ENCODE measurements at places on chromosomes 3 and 15.

DNA sequence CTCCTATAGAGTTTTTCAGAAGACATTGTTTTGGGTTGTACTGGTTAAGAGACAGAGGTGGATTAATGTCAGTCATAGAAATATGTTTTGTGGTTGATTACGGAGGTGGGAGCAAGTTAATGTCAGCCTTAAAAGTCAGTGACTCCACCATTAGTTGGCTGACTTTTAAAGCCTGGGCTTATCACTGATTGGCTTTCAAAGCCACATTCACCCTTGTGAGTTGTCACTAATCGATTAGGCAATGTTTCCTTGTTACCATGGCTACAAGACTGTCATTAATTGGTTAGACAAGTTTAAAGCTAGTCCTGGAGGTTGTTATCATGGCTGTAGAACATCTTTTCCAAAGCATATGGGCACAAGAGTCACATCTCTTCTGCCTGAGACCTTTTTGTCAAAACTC is 73.0 kb downstream of the NEO1 start:
- DNase-seq, result peak; percentile 7

- DNase-seq, result no peak
Measured at GRCh38 chr15:89018207-89018606, 70.0 kb upstream of the ABHD2 start.

DNA sequence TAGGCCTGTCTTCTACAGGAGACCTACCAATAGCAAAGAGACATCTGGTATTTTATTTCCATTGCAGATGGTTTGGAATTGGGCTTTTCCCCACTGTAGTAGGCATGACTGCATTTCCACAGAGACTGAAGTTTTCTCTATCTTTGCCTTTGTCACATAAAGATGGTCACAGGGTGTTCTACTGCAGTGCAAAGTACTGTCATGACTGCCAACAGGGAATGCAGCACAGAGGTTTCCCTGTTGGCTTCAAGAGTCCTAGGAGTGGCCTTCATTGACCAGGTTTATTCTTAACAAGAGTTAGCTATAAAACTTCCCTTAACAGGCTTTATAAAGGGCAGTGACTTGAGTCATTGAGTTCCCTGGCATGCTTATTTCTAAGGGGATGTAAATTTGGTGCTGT is 36.8 kb upstream of the TM4SF4 start:
- no peak for DNase-seq

DNA sequence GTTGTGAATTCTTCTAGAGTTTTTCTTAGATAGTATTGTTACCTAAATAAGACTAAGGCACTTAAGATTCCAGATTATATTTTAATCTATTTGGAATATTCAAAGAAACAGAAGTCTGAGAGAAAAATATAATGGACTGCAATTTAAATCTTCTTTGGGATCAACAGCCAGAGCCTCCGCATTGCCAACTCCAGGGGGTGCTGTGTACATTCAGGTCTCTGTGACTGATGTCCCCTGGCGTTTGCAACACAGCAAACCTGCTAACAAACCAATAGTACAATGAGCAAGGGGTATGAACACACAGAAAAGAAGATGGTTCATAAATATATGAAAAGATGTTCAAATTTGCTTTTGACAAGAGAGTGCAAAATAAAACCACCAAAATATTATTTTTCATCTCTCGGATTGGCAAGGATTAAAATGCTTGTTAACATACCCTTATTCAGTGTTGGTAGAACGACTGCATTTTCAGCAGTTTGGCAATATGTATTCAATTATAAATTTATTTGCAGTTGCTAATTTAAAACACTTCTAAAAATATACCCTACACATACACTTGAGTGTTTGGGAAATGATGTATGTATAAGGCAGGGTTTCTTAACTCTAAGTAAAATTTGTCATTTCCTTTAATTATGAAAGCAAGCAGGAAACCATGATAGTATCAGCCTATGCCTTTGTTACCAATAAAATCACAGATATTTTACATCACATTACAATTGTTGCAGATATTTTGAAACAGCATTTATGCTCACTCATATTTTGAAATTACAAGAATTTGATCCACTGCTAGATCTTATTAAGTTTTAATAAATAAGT is 16.1 kb upstream of the TM4SF1 start:
- peak; percentile 74 for DNase-seq

DNA sequence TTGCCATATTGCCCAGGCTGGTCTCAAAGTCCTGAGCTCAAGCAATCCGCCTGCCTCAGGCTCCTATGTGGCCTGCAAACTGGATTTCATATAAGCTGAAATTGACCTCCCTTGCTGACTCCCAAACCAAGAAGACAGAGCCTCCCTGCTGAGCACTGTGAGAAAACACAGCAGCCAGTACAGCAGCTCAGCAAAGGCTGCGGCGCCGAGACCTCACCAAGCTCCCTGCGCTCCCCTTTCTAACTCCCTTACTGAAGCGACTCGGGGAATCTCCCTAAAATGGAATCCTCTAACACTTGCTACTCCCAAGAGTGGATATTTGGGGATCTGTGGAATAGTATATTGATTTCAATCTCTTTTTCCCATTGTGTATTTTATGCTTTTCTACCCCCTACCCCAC is 34.6 kb downstream of the MUC20 start:
- no peak for DNase-seq

DNA sequence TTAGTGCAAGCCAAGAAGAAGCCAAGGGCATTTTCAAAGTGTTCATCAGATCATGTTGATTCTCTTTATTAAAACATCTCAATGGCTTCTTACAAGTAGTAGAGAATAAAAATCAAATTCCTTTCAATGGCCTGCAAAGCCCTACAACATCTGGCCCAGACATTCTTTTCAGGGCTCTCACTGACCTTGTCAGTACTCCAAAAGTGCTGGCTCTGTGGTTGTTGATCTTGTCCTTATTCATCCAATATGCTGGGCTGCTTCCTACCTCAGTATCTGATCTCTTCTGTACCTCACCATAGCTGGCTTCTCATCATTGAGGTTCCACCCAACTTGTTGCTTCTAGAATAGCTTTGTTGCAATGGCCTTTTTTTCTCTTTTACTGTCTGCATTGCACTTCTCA is 74.0 kb upstream of the SAMMSON start:
- no peak for DNase-seq

DNA sequence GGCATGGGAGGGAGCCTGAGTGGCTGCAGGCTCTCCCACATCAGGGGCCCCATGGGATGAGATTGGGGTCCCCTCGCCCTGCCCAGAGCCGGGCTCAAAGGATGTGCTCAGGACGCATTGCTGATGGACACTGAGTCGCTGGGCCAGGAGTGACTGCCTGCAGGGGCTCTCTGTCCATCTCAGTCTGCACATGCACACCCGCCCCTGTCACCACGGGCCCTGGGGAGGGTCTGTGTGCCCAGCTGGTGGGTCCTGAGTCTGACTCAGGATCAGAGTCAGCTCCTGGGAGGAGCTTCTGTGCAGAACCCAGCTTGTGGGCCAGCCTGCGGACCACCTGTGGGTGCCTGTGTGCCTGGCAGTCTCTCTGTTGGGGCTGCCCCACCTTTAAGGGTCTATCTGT is 18.1 kb downstream of the STAB1 start:
- no peak for DNase-seq

DNA sequence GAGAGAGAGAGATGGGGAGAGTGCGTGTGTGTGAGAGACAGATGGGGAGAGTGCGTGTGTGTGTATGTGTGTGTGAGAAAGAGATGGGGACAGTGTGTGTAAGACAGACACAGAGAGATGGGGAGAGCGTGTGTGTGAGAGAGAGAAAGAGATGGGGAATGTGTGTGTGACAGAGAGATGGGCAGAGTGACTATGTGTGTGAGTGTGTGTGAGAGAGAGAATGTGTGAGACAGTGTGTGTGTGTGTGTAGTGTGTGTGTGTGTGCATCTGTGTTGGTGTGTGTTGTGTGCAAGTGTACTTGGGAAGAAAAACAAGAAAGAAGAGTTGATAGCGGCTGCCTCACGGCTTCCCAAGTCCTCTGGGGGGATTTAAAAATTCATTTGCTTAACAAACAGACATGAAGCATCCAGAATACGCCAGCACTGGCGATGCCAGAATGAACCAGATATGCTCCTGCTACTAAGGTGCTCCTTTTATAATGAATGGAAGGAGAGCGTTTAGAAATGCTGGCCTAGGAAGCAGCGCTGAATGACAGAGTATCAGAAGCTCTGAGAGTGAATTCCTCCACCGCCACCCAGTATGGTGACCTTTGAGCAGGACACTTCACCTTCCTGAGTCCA is 186.1 kb upstream of the TSC22D2 start:
- DNase-seq, result no peak

GRCh38 chr3:64588380-64588779 is 99.4 kb downstream of the ADAMTS9 start:
- no peak for DNase-seq

GRCh38 chr15:75696854-75697259 is 15.8 kb downstream of the CSPG4 start:
- peak; percentile 38 for DNase-seq

DNA sequence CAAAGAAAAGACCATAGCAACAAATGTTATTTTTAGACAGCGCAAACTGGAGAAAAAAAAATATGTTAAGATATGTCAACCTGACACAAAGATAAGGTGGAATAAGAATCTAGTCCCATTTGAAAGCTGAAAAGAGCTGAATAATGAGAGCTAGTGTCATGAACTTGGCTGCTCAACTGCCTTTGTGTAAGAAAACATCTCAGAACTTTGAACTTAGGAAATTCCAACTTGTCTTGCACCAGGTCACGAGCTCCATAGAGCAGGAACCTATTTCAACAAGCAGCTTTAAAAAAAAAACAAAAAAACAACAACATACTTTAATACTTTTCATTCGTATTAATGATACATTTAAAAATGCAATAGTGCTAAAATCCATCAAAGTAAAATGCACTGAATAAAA is 79.5 kb downstream of the ZNF280D start:
- no peak for DNase-seq

DNA sequence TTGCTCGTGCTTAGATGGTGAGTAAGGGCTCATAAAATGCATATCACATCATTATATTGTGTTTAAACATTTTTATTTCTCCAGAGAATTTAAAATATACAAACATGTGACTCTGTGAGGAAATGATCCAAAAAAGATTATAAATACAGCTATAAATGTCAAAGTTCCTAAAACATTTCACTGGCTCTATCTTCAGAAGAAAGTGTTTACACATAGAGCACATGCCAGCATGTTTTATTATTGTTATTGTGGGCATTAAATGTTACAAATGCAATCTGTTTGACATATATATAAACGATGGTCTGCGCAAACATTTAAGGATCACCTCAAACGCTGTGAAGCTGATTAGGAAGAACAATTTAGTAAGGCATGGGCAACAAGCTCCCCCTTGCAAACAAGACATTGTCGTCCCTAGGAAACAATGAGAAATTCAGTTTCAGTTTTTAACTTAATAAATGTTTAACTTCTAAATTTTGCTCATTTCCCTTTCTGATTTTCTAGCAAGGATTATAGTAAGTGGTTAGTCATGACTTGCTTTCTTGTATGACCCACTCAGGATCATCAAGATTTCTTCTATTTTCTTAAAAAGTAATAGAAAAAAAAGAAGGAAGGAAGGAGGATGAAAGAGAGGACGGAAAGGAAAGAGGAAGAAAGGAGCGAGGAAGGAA is 207.5 kb downstream of the SATB1 start:
- no peak for DNase-seq

- peak; percentile 33 for DNase-seq
Measured at GRCh38 chr3:141485641-141486495, 959 bp upstream of the RASA2 start.

- peak; percentile 57 for DNase-seq
Measured at GRCh38 chr15:86743283-86743903, 663.7 kb downstream of the AGBL1 start.

DNA sequence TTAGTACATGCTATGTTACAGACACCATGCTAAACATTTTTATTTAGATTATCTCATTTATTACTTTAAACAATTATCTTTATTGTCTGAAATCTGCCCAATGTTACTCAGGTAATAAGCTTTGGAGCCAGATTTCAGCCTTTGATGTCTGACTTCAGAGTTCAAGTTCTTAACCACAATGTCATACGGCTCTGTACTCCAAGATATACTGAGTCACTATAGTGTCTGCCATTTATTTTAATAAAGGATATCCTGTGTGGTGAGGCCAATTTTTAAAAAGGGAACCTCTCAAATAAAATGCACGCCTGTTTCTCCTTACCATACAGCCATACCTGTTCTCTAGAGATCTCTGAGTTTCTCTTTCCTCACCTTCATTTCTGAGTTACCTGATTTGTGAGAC is 193.1 kb downstream of the EPHA3 start:
- peak; percentile 1 for DNase-seq

- no peak for DNase-seq
Measured at GRCh38 chr3:54783611-54784010, 144.2 kb downstream of the LRTM1 start.

DNA sequence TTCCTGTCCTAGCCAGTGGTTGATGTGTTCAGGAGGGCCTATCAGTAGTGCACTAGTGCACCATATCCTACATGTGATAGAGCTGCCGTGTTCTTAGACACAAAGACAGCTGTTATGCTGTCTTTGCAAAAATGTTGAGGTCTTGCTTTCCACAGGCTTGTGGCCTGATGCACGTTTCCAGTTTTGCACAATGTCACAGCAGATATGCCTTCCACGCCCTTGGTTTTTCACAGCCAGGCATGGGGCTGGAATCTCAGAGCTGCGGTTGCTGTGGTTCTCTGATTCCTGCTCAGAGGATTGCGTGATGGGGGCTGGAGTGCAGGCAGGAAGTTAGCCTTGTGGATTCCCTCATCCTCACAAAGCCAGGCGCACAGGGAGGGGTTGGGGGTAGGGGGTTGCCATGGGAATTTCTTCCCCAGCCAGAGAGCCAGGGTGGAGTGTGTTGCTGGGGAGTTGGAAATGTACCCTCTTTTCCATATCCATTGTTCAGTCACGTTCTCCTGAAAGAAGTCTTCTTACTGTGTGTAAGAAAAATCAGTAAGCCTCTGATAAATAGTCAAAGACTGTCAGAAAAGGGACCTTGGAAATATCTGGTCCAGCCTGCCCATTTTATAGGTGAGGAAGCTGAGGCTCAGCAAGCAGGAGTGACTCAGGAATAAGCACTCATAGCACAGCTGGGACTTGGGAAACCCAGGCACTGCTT is 79.4 kb downstream of the SMAD3 start:
- DNase-seq, result peak; percentile 40

DNA sequence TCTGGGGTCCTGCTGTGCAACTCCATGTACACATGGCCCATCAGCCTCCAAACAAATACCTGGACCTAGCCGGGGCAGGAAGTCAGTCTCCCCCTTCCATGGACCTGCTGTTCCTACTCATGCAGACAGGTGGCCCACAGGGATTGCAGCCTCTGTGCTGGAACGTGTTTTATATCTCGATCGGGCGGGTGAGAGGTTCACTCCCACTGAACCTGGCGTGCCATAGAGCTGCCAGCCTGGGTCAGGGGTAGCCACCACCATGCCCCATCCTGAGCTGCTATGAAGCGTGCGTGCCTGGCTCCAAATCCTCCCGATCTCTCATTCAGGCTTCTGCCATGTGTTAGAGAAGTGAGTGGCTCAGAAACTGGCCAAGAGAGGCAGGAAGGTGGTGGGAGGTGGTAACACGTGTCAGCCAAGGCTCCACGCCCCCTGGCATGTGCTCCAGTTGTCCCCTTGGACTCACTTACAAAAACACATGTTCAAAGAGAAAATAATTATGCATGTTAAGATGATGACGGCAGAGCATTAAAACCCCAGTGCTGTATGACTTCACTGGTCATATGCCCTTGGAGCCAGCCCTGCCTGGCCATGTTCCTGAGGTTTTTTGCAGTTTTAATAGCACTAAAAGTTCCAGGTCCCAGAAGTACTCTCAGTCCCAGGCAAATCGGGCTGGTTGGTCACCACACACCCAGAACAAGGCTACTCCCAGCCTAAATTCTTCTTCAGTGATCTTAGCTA is 30.6 kb downstream of the CTSH start:
- peak; percentile 42 for DNase-seq
